ENCODE measurements at places on chromosomes 5 and 9.

DNA sequence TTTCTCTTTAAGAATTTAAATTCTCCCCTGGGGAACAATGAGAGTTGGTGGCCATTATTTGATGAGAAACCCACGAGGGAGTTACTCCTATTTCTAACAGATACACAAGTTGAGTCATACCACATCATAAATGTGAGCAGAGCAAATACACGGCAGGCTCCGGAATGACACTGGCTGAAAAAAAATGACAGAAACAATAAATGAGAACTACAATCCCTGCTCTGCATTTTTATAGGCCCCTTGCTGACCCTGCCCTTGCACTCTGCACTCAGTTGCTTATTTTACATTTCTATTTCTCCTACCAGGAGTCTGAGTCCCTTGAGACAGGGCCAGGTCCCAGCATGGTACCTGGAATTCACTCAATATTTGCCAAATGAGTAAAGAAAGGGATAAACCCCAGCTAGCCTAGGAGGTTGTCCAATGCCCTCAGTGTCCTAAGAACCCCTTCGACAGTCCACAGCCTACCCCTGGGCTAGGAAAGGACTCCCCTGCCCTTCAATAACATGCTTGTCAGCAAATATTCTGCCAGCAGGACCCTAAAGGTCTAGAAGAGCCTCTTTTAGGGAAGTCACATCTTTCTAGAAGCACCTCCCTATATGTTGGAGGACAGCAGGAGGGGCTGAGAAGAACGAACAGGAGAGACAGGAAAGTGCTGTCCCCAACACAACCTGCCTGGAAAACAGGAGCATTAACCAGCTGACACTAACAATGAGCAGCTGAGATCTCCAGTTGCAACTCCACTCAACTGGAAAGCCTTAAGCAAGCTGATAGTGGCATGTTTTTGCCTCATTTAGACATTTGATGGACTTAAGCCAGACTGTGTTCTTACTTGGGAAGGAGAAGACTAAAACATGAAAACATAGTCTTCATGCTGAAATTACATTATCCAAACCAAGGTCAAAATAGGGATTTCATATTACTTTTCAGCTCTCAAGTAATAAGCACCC lies 191.2 kb downstream of the ACTL7B start:
- no peak for DNase-seq

DNA sequence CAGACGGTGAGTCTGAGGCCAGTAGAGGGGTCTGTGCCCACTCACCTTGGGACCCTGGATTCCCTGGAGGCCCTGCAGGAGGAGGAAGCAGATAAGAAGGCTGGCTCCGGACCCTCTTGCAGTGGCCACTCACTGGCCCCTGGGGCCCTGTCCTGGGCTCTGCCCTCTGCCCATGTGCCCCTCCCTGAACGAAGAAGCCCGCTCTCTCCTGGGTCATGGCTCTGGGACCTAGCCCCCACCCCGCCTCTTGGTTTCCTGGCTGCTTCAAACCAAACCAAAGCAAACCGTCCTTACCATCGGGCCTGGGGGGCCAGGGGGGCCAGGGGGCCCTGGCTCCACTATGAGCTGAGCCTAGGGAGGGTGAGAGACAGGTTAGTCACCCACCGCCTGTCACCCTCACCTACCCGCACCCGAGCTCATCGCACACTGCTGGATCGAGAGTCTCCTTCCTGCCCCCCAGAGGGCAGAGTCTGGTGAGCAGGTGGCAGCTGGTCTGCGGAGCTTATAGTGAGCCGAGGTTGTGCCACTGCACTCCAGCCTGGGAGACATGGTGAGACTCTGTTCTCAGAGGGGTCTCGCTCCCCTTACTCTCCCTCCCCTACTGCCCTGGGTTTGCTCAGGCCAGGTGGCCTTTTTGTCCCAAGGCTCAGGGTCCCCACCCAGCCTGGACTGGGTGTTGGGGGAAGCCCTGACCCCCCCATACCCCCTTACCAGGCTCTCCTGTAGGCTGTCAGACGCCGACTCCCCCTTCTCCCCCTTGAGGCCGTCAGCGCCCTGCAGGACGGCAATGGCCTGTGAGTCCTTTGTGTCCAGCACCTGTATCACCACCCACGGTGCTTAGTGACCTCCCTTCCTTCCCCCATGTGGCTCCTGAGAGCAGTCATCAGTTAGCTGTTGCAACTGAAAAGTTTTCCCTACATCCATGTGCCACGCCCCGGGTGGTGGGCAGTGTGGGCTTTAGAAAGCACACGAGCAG lies 15.2 kb upstream of the PHYKPL start:
- DNase-seq, result no peak

DNA sequence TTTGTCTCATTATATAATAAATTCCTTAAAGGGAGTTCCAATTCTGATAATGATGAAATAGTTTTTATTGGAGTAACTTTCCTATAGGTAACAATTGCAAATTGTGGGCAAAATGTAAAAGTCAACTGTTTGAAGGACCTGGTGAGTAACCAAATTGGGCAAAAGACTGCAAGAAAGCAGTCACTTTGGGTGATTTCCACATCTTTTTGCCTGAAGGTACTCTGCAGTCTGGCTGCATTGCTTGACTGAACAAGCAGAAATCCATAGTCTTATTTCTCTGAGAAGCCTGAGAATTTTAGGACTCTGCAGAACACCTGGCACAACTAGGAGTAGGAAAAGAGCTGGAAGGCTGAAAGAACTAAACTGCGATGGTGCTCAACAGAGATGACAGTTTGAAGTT lies 114.9 kb downstream of the HOMER1 start:
- no peak for DNase-seq

DNA sequence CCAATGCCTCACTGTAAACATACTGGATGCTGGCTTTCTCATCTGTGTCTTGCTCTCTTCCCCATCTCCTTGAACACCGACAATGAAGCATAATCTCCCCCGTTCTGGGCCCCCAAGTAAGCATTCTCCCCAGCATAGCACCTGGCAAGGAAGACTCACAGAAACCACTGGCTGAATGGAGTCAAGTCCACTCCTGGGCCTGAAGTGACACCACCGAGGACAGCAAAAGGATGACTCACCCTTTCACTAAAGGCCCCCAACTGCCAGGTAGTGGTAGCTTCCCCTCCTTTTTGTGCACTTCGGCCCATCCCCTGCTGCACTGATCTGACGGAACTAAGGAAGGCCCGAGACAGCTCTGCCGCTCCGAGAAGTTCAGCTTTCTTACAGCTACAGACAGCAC lies 9.4 kb downstream of the VDAC1 start:
- DNase-seq, result no peak

GRCh38 chr9:70641631-70642030 lies 227.2 kb upstream of the KLF9 start:
- no peak for DNase-seq

- DNase-seq, result no peak
These were observed 222.8 kb downstream of the HSPA4 start for GRCh38 chr5:133274597-133274935.

DNA sequence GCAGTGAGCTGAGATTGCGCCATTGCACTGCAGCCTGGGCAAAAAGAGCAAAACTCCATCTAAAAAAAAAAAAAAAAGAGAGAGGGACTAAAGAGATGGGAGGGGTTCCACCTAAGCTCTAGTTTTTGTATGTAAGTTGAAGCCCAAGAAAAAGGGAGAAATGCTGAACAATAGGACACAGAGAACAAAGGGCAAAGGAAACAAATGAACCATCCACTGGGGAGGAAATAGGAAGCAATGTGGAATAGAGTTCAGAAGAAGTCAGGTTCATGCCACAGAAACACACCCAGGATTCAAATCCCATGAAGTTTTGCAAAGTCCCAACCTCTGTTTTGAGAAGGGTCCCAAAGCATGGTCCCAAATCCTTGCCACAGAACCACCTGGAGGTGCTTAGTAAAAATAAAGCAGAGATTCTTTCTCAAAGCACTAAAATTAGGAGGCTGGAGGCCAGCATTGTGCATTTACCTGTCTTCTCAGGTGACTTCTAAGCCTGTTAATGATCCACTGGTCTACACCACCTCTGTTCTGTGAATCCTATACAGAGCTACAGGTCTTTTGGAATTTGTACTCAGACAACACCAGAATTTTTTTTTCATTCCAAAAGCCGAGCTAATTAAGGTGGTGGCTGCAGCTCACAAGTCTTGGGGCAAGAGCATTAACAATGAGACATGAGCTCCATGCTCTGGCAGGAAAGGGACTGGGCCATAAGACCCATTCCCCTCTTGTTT lies 177.6 kb downstream of the DOCK8 start:
- DNase-seq, result no peak

GRCh38 chr9:110068212-110068611 lies 139.7 kb downstream of the C9orf152 start:
- DNase-seq, result no peak

DNA sequence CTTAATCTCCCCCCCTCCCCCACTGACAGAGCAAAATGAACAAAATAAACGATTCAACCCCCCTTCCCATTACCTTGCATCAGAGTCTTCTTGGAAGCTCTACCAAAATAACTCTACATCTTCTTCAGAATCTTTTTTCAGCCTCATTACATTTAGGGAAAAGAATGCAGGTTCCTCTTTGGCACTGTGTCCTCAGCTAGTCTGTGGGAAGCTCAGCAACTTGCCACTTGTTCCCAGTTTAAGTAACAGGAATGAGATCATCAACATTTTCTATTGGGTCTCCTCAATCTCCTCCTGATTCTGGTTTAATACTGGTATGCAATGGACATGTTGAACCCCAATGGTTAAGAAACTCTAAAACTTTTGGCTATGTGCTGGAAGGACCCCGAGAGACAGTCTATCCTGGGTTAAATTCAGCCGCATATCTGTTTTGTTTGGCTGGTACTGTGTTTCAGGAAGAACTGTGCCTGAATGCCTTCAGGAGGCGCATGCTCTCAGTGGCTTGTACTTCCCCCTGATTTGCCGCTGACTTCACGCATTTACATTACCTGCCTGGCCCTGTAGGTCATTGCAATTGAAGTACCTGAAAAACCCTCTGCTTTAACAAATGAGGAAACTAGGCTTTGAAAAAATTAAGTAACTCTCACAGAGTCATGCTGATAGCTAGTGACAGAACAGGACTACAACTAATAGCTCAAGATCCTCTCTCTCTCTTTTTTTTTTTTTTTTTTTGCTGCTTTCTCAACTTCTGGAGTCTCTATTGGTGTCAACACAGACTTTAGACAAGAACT lies 78.1 kb upstream of the HMHB1 start:
- no peak for DNase-seq

- DNase-seq, result no peak
These were observed 62.9 kb downstream of the RAI14 start for GRCh38 chr5:34719029-34719428.

DNA sequence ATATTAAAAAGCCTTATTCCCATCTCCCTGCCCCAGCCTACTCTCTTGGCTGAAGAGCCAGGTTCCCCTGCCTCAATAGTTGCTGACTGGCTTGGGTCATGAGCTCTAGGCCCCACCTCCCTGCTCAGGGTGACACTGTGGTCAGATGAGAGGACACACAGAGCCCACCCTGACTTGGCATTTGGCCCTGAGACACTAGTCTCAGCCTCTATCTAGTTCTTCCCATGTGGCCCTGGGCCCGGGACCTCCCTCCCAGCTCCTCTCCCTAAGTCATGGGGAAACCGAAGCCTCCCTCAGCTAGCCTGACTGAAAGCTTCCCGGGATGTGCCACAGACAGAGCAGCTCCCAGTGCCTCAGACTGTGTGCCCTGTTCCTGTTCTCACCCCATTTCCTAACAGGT lies 5.8 kb upstream of the MYOZ3 start:
- DNase-seq, result no peak

DNA sequence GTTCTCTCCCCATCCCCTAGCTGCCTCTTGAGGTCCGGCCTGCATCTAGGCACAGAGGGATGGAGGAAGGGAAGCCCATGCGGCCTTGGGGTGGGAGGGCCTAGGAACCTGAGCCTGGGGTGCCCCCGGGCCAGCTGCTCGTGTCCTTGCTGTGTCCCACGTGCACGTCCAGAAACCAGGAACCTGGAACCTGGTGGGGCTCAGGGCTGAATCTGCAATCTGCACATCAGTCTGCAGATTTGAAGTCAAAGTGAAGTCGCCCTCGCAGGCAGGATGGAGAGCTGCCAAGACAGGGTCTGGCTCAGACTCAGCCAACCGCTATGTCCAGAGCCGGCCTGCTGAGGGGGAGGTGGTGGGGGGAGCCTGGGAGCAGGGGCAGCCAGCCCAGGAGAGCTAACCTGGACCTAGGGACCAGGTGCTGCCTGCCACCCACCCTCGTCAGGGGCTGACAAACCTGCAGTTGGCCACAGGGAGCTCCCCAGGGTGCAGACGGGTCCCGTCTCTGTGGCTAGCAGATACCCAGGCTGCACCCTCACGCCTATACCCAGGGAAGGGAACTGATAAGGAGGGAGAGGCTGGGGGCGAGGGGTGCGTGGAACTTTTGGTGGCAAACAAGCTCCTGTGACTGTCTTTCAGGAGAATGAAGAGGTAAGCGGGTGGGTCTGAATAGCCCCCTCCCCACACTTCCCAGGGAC lies 103.5 kb upstream of the SIMC1 start:
- no peak for DNase-seq
